Foreskin keratinocyte (primary cell): ENCODE measurements at places on chromosomes 5 and 9.

DNA sequence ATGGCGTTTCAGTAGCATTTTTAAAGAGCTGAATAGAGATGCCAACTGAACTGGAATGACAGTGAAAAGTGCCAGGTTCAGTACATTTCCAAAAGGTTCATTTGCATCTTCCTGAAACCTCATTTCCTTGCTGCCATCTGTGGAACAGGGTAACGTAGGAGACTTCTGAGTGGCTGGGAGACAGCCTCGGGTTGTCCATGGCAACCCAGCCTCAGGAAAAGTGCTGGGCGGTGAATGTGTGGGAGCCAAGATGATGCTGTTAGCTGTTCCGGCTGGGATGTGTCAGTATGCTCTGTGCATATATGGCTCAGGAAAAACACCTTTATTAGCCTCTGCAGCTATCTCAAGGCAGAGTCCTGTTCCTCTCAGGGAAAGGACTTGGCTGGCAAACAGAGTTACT, 87.5 kb downstream of the KLHL3 start:
- no peak for DNase-seq

DNA sequence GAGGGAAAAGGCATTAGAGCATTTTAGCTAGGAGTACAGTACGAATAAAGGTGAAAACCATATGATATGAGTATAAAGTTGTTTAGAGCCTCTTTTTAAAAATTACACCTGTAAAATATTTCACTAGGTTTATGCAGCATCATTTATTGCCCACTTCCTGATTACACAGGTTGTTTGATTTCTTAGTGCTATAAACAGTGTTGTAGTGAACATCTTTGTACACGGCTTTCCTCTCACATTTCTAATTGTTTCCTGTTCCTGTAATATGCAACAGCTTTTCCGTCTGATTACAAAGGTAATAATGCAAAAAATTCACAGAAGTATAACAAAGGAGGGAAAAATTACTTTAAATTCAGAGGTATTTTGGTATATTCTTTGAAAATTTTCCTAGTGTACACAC, 13.0 kb downstream of the STOM start:
- no peak for DNase-seq

DNA sequence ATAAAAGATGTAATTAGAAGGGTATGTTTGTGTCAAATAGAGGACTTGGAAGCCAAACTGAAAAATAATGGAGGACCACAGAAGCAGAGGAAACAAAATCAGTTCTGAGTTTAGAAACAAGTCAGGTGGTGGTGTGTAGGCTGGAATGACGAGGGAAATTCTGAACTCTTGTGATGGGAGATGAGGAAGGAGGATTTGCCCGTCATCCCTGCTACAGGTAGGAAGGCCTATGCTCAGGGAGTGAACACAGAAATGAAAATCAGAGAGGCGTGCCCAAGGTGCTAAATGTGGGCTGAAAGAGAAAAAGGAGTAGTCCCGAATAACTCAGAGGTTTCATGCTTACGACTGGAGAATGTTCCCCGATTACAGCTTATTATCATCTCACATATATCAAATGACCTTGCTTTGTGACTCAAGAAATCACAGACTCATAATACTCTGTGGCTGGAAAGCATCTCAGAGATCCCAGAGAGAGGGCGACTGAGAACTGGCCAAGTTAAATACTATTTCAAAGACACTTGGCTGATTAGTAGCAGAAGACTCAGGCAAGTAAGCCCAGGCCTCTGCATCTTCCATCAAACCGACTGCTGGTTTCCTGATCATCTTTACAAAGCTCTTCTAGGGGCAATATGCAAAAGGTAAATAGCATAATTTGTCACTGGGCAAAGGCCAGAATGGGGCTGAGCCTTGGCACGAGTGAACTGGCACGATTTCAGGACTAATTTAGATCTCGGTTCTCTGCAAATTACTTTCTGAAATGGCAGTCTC, 126.0 kb downstream of the SUSD1 start:
- DNase-seq = no peak

- DNase-seq = peak; percentile 76
Measured at GRCh38 chr5:83474161-83474796, 2.7 kb downstream of the VCAN start.

DNA sequence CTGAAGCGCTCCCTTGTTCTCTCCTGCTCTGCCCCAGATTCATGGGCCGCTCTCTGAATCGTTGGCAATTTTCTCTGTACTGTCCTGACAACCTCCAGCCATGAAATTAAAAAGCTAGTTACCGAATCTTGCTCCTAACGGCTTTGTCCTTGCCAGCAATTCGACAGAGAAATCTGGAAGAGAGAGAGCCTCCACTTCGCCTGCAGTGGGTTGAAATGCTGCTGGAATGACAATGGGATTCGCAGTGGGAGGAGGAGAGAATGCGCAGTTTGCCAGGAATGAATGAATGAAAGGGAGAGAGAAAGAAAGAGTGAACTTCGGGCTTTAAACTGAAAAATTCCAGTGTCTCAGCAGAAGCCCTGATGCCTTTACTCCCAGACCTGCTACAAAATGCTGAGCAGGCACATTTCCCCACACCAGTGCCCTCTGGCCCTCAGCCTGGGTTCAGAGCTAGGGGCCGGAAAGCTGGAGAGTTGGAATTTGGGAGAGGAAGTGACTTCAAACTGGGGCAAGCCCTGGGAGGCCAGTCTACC, 11.5 kb upstream of the BOD1 start:
- DNase-seq = no peak

DNA sequence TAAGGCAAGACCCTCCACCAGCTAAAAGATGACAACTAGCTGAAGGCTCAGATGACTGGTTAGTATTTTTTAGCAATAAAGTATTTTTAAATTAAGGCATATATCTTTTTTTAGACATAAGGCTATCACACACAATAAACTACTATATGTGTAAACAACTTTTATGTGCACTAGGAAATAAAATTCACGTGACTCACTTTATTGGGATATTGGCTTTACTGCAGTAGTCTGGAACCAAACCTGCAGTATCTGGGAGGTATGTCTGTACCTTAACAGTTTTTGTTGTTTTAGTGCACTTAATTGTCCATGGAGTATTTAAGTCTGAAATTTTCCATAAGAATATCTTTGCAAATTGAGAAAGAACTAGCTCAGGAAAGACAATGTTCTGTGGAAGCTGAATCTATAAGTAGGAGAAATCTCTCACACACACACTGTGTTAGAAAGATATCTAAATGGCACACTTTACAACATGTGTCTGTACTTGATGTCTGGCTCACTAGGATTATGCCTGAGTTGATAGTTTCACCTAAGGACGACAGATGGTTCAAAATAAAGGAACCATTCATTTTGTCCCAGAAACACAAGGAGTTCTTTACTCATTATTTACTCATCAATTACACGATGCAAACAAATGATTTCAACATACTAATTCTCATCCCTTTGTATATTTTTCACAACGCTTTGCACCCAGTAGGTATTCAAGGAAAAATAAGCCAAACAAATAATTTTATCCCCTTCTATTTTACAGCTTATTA, 4.6 kb downstream of the RAPGEF6 start:
- DNase-seq = peak; percentile 15

DNA sequence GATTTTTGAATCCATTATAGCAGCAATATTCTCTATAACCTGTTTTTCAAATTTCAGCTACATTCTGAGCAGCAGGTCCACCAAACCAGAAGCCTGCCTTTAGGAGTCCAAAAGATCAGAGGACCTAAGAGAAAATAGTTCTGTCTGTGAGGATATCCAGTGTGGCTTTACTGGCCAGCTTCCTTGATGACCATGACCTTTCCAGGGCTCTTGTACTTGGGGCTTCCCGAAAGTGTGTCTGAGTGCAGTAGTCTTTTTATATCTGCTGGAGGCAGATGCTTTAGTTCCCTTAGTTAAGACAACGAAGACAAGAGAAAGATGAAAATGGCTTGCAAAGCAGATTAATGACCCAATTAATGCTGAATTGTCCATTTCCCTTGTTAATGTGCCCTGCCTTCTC, 72.4 kb downstream of the SGCD start:
- DNase-seq = no peak

GRCh38 chr5:139670369-139671095, 22.4 kb downstream of the CXXC5 start:
- DNase-seq = no peak

- DNase-seq = peak; percentile 80
Measured at GRCh38 chr5:110880413-110880812, 141.6 kb downstream of the SLC25A46 start.

DNA sequence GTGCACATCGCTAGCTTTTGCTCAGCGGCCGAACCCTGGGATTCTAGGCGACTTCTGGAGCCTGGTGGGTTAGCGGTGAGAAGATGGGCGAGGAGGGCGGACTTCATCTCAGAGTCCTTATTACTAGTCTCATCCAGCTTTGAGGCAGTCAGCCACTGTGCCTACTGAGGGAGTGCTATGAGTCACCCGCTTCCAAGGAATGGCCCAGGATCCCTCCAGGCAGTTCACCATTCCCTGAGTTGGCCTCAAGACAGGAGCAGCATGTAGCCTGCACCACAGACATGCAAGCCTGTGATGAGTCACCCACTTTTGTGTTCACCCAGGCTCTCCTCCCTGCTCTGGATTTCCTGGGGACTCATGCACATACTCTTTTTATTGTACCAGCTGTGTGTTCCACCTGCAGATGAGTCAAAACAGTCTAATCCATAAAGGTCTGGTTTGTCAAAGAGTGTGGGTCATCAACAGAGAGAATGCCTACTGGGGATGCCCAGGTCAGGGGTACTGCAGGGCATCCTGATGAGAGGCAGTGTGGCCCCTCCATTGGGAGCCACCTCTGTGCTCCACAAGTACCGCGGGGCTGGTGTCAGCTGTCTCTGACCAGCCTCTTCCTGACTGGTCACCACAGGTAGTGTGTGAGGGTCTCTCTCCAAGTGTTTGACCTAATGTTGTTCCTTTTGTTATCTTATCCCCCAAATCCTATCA, 20.2 kb downstream of the SLC22A5 start:
- DNase-seq = peak; percentile 99

DNA sequence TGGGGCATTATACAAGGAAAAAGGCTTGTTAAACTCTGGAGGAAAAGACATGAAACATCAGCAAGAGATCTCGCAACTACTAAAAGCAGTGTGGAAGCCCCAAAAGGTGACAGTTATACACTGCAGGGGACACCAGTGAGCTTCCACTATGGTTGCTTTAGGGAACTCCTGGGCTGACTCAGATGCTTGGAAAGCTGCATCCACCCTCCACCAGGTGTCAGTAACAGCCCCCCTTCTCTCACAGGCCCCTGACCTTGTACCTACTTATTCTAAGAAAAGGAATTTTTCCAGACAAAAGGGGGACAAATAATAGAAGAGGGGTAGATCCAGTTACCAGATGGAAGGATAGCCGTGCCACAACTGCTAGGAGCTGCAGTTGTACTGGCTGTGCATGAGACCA, 154.4 kb upstream of the COX7C start:
- DNase-seq = no peak

DNA sequence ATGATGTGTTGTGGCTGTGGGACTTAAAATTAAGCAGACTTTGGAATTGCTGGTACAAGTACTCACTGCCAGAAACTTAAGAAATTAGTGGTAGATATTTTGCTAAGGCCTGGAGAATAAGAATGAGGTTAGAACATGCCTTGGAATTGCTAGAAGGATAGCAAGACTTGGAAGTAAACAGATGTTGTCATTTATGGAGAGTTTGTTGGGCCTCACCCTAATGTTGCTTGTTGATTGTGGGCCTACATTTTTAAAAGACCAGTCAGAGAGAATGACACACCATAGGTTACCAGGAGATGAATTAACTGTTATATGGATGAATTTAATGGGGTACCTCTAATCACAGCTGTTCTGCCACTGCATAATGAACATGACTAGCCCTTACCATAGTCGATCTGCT, 120.1 kb upstream of the GAS1 start:
- DNase-seq = no peak

DNA sequence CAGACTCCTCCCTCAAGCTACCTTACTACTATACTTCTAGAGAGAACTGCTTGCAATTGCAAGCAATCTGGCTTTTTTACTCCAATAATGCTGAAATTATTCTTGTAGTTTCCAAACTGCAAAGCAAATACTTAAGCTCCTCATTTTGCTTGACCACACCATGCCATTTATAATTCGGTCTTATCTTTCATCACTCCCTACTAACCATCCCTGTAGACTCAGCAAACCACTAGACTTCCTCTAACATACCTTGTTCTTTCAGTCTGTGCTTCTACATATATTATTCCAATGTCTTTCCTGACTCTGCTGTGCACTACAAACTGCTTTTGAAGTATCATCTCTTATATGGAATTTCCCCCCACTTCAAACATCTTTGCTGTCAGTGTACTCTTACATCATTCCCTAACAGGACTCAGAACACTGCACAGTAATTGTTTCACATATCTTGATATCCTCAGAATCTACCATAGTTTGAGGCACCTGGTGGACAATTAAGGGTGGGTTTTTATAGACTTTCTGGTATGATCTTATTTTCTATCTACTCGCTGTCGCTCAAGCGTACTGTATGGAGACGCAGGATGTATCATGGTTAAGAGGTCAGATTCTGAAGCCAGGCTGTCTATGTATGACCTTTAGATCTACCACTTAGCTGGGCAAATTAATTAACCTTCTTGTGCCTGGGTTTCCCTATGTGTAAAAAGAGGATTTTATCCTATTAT, 2.8 kb downstream of the IL6ST start:
- DNase-seq = no peak

- no peak for DNase-seq
Measured at GRCh38 chr5:169893571-169893970, 86.7 kb downstream of the INSYN2B start.

DNA sequence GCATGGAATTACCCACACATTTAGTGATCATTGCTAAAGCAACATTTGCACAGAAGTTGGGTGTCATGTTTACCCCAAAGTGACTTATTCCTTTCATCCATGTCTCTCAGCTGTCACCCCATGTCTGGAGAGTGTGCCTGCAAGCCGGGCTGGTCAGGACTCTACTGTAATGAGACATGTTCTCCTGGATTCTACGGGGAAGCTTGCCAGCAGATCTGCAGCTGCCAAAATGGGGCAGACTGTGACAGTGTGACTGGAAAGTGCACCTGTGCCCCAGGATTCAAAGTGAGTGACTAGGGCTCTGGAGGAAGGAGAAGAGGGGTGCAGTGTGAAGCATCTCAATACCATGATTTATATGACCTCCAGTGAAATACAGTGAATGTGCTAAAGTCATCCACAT, 99.9 kb upstream of the PRRC1 start:
- no peak for DNase-seq

GRCh38 chr9:136537896-136538598, 7.8 kb downstream of the NOTCH1 start:
- DNase-seq = no peak

GRCh38 chr9:92725766-92726165, 38.9 kb downstream of the BICD2 start:
- DNase-seq = no peak

DNA sequence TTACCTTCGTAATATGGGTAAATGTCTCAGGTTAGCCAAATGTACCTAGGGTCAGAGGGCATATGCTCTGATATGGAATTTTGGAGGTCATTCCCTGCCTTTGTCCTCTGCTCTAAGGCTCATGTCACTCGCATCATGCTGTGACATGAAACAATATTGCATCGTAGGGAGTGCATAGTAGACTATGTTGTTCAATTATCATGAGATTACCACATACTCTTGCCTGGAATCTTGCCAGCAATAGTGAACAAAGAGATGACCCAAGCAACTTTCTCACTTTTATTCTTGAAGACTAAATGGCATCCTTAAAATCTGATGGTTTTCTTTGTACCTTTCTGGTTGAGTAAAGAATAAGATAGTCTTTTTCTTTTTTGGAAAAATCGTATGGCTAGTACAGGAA, 27.6 kb downstream of the ZNF462 start:
- no peak for DNase-seq
